Left colon (tissue), 2 donors: ENCODE measurements at places on chromosomes 2 and 18.

GRCh38 chr2:85584354-85584856, at the start of gene VAMP5:
Gene VAMP5, plus strand, starts transcription at chr2:85584431. Its CDS starts 60 bp downstream, at chr2:85584491.
- peak; percentile 47 for DNase-seq

DNA sequence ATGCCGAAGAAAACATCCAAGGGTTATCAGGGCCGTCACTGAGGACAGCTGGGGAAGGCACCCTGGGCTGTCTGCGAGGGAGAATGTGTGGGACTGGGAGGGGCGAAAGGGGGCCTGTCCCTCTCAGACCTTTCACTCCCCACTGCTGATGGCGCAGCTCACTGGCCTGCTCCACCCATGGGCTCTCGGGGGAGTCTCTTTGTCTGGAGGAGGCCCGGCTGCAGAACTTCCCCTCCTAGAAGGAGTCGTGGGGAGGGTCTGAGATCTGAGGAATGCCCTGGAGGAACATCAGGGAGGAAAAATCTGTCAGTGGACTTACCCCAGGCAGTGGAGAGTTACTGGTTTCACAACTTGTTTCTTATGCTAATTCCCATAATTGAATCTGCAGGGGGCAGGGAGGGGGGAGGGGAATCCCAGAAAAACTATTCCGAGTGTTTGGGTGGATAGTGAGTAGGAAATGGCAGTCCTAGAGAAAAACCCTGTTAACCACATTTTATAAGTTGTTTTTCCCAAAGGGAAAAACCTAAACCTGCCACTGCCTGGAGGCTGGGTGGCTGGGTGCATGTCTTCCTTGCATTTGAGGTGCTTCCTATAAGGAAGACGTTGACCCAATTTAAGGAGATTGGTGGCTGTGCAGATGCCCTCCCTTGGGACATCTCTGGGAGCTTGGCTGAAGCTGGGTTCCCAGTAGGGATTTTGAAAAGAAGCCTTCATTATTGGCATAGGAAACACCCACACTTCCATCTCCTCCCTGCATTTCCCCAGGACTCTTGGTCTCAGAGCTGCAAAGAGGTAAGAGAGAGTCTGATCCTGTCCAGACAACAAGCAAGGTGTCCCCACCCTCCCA, 11.7 kb upstream of the SEMA4C start:
- no peak for DNase-seq

DNA sequence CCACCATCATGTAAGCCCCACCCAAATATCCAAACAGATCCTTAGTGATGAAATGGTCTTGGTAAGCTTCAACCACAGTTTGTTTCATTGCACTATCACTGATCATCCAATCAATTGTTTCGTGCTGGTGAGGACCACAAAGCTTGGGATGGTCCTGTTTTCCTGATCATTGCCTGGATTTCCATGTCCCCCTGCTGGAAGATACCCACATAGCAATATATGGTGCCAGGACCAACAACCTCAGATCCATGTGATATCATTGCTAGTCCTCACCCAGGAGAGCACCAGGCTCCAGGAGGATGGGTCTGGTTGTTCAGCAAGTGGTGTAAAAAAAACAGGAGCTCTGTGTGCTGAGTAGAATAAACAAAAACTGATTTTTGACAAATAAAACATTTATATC, 206.5 kb upstream of the SH3BP4 start:
- no peak for DNase-seq

- DNase-seq = no peak
Observed at GRCh38 chr2:150528861-150529801, 41.7 kb upstream of the RND3 start.

- no peak for DNase-seq
Observed at GRCh38 chr2:144663207-144663606, 143.3 kb upstream of the ZEB2 start.

DNA sequence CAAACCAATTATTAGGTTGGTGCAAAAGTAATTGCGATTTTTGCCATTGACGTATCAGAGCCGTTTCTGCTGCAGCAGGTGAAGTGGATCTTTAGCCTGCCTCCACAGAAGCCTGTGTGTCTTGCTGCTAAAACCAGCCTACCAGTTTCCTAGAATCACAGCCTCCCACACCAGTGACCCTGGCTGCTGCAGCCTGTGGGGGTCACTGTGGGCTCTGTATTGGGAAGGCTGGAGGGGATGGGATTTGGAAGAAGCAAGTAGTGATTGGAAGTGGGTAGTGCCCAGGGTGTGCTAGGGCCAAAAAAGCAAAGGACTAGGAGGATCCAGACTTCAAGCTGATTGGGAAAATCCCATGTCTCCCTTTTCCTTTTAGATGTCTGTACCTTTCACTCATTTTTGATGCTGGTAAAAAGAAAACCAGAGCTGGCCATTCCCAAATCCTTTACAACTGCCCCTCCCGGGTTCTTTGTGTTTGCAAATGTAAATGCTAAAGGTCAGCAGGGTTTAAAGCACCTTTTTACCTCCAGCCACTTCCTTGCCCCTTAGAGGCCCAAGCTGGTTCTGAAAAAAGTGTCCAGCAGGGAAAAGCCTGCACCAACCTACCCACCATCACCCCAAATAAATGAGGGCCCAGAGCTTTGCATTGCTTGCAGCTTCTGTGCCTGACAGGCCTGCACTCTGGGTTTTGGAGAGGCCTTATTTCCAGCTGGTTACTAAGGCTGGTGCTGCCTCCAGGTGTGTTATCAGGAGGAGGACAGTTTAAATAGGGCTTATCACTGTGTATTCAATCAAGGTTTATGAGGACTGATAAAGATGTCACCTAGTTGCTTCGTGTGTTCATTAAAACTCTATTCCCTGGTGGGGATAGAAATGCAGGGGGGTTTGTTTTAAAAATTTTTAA, 172.0 kb downstream of the MIB1 start:
- peak; percentile 9 for DNase-seq

DNA sequence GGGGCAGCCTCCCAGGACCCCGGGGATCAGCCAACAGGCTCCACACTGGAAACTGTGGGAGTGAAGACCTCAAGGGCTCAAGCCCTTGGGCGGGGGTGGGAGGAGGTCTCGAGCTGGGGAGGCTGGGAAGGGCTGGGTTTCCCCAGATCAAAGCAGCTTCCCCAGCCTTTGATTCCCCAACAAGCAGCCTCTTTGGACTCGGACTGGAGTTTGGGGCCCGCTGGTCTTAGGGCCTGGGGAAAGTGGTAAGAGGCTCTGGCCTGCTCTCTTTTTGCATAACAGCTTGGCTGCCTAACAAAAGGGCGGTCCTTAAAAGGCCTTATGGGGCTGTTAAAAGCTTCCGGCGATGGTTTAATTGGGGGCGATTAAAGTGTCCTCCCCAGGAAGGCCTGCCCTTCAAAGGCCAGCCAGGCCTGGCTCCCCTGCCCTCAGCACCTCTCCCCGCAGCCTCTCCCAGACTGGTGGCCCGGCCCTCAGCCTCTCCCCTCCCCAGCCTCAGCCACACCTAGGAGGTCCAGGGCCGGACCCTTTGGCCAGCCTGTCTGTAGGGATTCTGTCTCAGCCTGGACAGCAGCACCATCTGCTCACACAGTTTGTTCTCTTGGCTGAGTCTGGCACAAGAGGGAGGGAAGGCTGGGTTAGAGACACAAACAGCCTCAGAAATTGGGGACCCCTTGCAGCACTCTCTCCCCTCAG, 39.6 kb downstream of the ZFP36L2 start:
- DNase-seq = peak; percentile 81

DNA sequence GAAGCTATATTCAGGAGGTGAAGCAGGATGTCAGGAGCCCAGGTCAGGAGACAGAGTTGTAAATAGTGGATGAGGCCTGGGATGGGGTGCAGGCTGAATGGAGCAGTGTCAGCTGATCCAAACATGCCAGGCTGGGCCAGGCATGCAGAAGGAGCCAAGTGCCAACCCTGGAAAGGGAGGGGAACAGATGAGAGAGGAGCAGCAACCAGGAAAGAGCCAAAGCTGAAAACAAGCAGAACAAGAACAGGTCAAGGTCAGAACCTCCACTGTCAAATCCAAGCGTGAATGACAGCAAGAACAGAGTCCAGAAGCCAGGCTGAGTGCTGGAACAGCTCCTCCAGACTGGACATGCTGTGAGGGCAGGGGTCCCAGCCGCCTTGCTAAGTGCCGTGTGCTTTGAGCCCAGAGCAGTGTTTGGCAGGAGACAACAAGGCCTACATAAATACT, 49.2 kb upstream of the PPP1CB start:
- DNase-seq = no peak
